ENCODE measurements at places on chromosomes 7 and 10. TPM values are rescaled to one million over a fixed set of nuclear protein-coding genes. Genes with fewer than 3 reads are reported as not detected.

- peaks cover 13% of the 10 kb centered on the region for H3K36me3 ChIP-seq
- no peak overlapping the region for H3K4me3 ChIP-seq
- H3K27ac ChIP-seq: no peak overlapping the region
- H3K27me3 ChIP-seq: no peaks in the 10 kb centered on the region
- peaks cover 16% of the 10 kb centered on the region for H3K4me1 ChIP-seq
- no peak for DNase-seq
These were observed 23.5 kb downstream of the HECTD2 start for GRCh38 chr10:91433620-91434019.

DNA sequence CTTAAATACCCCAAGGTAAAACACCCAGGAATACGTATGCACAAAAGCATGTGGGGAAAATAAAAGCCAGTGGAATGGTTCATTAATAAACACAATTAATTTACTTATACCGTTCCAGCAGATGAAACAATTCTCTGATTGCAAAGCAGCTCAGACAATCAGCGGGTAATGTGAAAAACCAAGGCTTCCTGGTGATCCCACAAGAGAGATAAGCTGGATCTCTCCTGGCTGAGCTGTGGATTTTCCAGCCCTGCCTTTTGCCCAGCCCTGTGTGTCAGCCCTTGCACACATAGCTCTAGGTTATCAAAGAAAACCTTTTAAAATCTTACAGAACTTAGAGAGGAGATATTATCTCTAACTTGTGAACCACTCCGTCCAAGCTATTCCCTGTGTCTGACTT is 1010.7 kb upstream of the AUTS2 start:
- no peak for DNase-seq
- H3K27me3 ChIP-seq: no peaks in the 10 kb centered on the region
- H3K36me3 ChIP-seq: no peaks in the 10 kb centered on the region

COL17A1 gene
- total RNA-seq: 1.3 TPM

- peaks cover 2% of the 10 kb centered on the region for H3K27me3 ChIP-seq
- H3K4me3 ChIP-seq: no peak overlapping the region
- DNase-seq: no peak
- peak overlapping the region; percentile 5 for H3K27ac ChIP-seq
- H3K36me3 ChIP-seq: peaks cover 27% of the 10 kb centered on the region
- peaks cover 7% of the 10 kb centered on the region for H3K4me1 ChIP-seq
These were observed 73.9 kb downstream of the REEP3 start for GRCh38 chr10:63595072-63595471.

GRCh38 chr7:20219446-20220292 is 2.5 kb upstream of the MACC1 start:
- no peaks in the 10 kb centered on the region for H3K27me3 ChIP-seq
- no peaks in the 10 kb centered on the region for H3K4me1 ChIP-seq
- no peak overlapping the region for H3K4me3 ChIP-seq
- no peak overlapping the region for H3K27ac ChIP-seq
- H3K36me3 ChIP-seq: no peaks in the 10 kb centered on the region
- DNase-seq: no peak

DNA sequence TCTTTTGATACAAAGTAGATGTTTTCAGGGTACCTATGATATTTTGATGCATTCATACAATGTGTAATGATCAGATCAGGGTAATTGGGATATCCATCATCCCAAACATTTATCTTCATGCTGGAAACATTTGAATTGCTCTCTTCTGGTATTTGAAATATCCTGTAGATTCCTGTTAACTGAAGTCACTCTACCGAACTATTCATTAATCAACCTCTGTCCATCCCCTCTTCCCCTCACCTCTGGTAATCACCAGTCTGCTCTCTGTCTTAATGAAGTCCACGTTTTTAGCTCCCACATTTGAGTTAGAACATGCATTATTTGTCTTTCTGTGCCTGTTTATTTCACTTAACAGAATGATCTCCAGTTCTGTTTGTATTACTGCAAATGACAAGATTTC is 11.3 kb downstream of the MTG1 start:
- H3K4me3 ChIP-seq: peak overlapping the region; percentile 38
- peaks cover 30% of the 10 kb centered on the region for H3K4me1 ChIP-seq
- H3K27ac ChIP-seq: peak overlapping the region; percentile 59
- H3K36me3 ChIP-seq: peaks cover 56% of the 10 kb centered on the region
- peak; percentile 18 for DNase-seq
- H3K27me3 ChIP-seq: no peaks in the 10 kb centered on the region

PTPN12 gene
- 52.4 TPM for total RNA-seq

DNA sequence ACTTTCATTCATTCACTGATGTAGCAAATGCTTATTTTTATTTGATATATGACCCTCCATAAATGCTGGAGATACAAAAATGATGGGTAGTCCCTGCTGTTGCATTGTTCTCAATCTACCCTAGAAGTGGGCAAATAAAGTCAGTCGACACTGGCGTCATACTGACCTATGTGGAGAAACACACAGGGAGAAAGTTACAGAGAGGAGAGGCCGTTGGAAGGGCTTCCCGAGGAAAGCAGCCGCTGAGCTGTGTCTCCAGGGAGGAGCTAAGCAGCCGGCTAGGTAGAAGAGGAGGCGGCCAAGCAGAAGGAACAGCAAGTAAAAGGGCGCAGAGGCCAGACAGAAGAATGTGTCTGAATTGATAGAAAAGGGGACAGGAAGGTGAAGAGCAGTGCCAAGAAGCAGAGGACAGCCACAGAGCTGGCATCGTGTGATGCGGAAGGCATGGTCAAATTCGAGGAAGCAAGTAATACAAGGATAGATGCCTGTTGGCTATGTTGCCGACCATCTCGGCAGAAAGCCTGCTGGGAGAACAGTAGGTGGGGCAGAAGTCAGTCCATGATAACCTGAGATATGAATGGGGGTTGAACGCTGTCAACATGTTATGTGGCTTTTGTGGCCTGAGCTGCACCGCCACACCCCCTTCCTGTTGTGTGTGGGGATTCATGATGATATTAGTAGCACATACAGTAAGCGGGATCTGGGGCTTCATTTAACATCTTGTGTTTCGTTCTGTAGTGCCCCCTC is 25.9 kb downstream of the ST8SIA6 start:
- H3K27ac ChIP-seq: no peak overlapping the region
- H3K36me3 ChIP-seq: no peaks in the 10 kb centered on the region
- peaks cover 12% of the 10 kb centered on the region for H3K27me3 ChIP-seq
- peaks cover 22% of the 10 kb centered on the region for H3K4me1 ChIP-seq
- DNase-seq: no peak

GRCh38 chr10:17548162-17548561 is 69.0 kb downstream of the HACD1 start:
- H3K27me3 ChIP-seq: peaks cover 6% of the 10 kb centered on the region
- no peak overlapping the region for H3K27ac ChIP-seq
- H3K4me1 ChIP-seq: peaks cover 5% of the 10 kb centered on the region
- no peak for DNase-seq
